Esophagus squamous epithelium (tissue), 5 donors: ENCODE measurements at places on chromosomes 12 and 14.

DNA sequence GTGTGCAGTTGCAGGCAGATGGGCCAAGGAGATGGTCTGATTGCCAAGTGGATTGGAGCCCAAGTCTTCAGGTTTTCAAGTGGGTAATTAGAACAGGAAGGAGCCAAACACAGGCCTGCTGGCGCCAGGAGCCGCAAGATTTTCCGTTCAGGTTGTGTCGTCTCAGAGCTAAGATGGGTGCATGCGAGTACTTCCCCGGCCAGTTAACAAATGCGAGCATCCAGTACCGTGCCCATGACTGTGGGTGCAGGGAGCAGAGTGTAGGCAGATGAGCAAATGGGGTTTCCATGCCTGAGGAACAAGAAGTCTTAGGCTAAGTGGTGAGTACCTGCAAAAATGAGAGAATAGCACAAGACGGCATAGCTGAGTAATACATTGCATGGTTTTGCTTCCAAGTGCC is 90.5 kb downstream of the CHST11 start:
- DNase-seq: no peak

DNA sequence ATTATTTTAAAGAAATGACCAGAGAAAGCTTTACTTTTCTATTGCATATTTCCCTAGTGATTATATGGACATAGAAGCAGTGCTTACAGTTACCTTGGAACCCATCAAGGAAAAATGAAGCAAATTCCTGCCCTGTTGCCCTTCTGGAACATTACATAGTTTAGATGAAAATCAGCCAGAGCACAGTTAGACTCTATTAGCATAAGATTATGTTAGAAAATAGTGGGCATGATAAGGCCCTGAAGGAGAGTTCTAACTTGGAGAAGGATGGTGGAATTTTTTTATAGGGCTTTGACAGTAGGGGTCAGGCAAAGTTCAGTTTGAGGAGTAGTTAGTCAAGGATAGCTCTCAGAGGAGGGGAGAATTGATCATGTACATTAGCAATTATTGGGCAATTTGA is 74.3 kb downstream of the FUT8 start:
- no peak for DNase-seq

GRCh38 chr12:96549341-96549740 is 60.0 kb downstream of the CFAP54 start:
- DNase-seq: no peak

- no peak for DNase-seq
These were observed 175.1 kb downstream of the NRXN3 start for GRCh38 chr14:78345131-78345744.

- no peak for DNase-seq
These were observed 6.3 kb downstream of the SIVA1 start for GRCh38 chr14:104758981-104759969.

DNA sequence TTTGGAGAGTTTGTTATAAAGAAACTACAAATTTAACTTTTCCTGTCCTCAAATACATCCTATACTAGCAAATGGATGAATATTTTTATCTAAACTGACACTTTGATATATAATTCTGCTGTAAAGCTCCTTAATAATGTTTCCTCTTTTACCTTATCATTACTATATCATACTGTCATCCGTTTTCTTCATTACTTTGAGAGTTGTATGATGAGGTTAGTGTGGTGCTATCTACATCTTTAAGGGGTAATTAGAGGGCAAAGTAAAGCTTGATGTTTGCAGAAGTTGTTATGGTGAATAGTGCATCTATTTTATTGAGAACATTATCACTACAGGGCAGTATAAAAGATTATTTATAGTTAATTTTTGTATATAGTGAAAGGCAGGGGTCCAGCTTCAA is 36.1 kb downstream of the LIN7A start:
- no peak for DNase-seq

DNA sequence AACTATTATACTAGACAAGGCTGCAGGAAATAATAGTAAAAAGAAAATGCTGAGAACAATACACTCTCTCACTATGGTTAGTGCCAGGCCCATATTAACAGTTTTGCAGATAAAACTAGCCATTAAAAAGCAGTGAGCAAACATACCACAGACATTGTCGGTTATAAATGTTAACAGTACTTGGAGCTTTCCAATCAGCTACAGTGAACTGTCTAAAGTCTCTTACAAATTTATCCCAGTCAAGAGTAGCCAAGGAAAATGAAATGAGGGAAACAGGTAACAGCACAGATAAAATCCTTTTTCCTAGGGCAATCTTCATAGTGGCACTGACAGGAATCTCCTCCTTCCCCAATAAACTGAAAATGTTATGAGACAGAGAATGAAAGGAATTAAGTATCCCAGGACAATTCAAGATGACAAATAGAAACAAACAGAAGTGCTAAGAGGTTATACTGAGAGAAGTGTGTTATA is 30.8 kb downstream of the PAWR start:
- no peak for DNase-seq

GRCh38 chr12:109715310-109716091 is 1.9 kb downstream of the FAM222A start:
- DNase-seq: no peak

- no peak for DNase-seq
These were observed 86.1 kb downstream of the ALG10 start for GRCh38 chr12:34108405-34108803.

GRCh38 chr14:70726651-70727375 is 82.5 kb downstream of the MAP3K9 start:
- DNase-seq: no peak

DNA sequence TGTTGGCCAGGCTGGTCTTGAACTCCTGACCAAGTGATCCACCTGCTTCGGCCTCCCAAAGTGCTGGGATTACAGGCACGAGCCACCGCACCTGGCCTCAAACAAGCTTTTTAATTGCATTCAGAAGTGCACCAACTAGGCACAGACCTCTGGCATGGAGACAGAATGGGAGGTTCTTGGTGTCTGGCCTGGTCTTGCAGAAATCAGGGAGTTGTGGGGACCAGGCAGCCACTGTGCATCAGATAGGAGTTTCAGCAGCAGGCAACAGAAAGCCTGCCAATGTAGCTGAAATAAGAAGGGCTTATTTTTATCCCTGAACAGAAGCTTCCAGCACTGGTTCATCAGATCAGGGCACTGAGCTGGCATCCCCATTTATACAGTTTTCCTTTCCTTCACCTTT is 22.2 kb upstream of the TCL1B start:
- no peak for DNase-seq

- DNase-seq: no peak
These were observed 66.5 kb downstream of the PUS7L start for GRCh38 chr12:43692064-43692463.

DNA sequence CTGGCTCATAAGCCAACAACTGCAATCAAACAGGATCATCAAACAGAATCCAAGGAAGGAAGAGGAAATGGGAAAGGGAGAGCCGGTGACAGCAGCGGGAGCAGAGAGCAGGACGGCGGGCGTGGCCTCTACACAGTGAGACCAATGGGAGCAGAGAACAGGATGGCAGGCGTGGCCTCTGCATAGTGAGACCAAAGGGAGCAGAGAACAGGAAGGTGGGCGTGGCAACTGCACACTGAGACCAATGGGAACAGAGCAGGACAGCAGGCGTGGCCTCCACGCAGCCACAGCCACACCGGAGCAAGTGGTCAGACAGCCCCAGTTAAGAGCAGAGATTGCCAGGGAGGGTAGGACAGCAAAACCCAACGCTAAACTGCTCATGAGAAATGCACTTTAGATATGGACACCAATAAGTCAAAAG is 16.4 kb downstream of the LRCOL1 start:
- no peak for DNase-seq

GRCh38 chr12:50065726-50066310 is 8.4 kb downstream of the ASIC1 start:
- DNase-seq: no peak

- no peak for DNase-seq
These were observed 44.6 kb upstream of the FZD10 start for GRCh38 chr12:130117701-130118100.

GRCh38 chr14:51774209-51774608 is 86.2 kb upstream of the GNG2 start:
- DNase-seq: no peak

- DNase-seq: no peak
These were observed 120.0 kb upstream of the NOS1 start for GRCh38 chr12:117481470-117481869.

DNA sequence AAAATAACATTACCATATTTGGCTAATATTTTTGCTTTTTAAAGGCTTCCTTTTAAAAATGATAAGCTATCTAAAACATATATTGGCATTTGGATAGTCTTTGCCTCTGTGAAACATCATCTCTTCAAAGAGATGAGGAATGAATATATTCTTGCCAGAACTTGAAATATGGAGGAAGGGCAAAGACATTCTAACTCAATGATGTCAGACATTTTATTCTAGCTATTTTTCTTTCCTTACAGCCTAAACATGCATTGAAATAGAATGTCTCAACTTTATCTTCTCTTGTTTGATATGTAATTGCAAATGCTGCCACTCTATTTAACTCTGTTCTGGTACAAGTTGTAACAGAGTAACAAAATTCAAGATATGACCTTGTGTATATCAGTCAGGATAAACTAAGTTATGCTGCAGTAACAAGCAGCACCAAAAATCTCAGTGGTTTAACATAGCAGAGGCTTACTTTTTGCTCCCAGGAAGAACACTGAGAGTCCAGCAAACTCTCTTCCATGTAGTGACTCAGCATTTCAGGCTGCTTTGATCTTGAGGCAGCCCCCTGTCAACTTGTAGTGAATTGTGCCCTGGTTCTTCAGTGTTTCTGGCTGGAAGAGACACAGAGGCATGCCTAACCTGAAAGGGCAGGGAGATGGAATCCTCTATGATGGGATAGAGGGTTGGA is 11.0 kb downstream of the IRAK3 start:
- no peak for DNase-seq

GRCh38 chr12:52321418-52321817 is 220 bp upstream of the KRT83 start:
- DNase-seq: no peak

- DNase-seq: no peak
These were observed 24.9 kb upstream of the CCDC63 start for GRCh38 chr12:110821917-110822316.

DNA sequence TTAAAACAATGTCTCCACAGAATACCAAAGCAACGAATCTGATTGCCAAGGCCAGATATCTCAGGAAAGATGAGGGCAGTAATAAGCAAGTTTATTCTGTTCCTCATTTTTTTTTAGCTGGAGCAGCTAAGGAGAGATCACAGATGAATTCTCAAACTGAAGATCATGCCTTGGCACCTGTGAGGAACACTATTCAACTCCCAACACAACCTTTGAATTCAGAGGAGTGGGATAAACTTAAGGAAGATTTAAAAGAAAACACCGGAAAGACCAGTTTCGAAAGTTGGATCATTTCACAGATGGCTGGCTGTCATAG is 994 bp downstream of the PRORP start:
- DNase-seq: no peak

DNA sequence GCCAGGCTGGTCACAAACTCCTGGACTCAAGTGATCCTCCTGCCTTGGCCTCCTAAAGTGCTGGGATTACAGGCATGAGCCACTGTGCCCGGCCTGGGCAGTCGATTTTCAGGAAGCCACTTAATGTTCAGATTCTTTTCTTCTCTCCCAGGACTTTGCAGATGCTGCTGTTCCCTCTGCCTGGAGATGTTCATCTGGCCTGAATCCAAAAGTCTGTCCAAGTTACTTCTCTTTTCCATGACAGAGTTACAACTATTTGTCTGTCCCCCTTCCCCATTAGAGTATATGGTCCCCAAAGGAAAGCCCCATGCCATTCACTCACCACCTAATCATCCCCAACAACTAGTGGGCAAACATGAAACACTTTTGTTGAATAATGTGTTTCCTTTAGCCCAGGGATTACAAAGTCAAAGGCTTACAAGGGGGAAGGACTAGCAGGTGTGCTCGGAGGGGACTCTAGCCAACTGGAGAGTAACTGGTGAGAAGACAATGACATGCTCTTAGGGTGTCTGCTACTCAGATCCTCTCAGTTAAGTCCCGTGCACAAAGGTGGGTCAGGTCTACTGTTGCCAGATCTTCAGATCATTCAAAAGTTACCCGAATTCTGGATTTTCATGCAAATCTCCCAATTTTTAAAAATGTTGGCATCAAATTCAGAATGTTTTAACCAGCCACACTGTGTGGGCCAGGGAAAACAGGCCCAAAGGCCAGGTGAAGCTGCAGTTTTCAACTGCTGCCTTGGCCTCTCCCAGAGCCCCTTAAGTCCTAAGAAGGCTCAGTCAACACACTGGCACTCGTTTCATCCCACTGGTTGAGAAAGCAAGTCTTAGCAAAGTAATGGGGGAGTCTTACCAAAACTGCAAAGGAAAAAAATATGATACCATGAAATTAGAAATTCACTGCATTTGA is 29.6 kb downstream of the NUDT4 start:
- no peak for DNase-seq

- no peak for DNase-seq
These were observed 27.4 kb downstream of the ABCD4 start for GRCh38 chr14:74275241-74275841.

DNA sequence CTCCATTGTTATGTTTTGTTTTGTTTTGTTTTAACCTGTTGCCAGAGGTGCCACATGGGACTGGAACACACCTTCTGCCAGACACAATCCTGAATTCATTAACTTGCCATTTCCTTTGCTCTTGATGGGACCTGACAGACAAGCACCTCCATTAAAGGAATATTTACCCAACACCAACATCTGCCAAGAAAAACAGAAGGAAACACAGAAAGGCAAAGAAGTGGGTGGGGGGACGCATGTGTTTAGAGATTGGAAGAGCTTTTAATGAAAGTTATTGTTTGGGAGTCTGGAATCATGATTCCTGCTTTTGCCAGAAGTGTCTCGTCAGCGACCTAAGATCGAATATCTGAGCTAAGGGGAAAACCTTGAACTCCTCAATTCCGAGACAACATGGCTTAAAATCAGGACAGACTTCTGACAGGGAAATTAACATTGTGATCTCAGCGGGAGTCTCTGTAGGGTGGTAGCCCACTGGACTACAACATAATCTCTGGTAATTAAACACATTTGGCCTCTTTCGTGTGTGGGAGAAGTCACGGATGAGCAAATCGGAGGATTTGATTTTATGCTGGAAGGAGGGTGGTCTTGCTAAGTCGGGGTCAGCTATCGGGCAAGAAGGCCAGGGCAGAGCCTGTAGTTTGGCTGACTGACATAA is 210.4 kb upstream of the FAR2 start:
- no peak for DNase-seq

- DNase-seq: no peak
These were observed 91.3 kb upstream of the DNM1L start for GRCh38 chr12:32587581-32588495.

DNA sequence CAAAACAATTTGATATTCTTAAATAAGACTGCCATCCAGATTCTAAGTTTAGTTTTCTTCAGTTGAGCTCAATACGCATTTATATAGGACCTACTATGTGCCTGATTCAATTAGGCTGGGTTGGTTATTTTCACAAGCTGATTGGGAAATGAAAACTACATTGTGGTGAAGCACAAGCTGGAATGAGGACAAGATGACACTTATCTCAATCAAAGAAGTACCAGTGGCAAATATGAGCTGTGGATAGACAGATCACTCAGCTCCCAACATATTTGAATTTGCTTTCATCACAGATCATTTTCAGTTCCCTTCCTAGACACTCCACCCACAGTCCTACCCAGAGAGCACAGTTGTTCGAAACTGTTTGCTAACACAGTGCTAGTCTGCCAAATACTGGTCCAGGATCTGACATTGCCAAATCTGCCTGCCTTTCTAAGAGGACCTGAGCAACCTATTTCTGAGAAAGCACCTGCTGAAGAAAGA is 74.7 kb downstream of the LLPH start:
- no peak for DNase-seq

GRCh38 chr12:93614917-93615596 is 42.6 kb downstream of the SOCS2 start:
- no peak for DNase-seq

GRCh38 chr14:34722723-34723545 is 8.5 kb upstream of the CFL2 start:
- DNase-seq: no peak
